Stimulated activated CD4-positive, alpha-beta T cell treated with anti-CD3 and anti-CD28 coated beads, Interleukin-15, amount 100 ng/mL, for 48 hours (primary cell): ENCODE measurements at places on chromosomes 2 and 18.

- no peak for DNase-seq
Measured at GRCh38 chr18:78587096-78587495, 392.5 kb upstream of the SALL3 start.

DNA sequence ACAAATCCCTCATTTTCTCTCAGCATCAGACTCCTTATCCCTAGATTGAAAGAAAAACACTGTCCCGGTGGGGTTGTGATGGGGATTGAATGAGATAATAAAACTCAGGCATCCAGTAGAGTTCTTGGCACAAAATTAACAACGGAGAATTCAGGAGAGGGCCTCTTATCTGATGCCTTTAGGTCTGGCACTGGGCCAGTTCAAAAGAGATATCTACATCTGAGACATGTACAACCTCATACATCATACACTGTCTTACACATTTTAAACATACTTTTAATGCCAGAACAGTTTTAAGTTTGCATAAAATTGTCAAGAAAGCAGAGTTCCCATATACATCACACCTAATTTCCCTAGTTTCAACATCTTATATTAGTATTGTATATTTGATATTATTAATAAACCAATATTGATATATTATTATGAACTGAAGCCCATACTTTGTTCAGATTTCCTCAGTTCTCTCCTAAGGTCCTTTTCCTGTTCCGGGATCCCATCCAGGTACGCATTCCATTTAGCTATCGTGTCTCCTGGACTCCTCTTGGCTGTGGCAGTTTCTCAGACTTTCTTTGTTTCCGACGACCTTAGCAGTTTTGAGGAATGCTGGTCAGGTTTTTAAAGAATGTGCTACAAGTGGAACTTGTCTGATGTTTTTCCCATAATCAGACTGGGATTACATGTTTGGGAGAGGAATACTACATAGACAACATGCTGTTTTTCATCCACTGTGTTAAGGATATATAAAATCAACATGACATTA lies 27.8 kb downstream of the NXPH2 start:
- DNase-seq, result no peak

GRCh38 chr2:60872510-60872928 lies 8.9 kb upstream of the REL start:
- no peak for DNase-seq

DNA sequence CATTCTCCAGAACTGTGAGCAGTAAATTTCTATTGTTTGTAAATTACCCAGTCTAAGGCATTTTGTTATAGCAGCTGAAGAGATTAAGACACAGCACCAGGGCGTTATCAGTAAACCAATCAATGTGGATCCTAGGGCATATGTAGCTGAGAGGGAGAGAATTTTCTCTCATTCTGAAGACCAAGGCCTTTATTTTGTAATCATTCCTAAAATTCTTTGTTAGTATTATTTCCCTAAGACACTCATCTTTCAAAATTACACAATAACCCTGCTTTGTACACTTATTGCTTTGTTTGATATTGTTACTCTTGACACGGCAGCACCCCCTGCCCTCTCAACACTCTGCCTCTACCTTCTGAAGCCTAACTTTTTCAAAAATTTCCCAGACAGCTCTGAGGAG lies 419.1 kb downstream of the SLC4A3 start:
- DNase-seq, result no peak

GRCh38 chr2:69436596-69436937 lies 668 bp downstream of the NFU1 start:
- no peak for DNase-seq

DNA sequence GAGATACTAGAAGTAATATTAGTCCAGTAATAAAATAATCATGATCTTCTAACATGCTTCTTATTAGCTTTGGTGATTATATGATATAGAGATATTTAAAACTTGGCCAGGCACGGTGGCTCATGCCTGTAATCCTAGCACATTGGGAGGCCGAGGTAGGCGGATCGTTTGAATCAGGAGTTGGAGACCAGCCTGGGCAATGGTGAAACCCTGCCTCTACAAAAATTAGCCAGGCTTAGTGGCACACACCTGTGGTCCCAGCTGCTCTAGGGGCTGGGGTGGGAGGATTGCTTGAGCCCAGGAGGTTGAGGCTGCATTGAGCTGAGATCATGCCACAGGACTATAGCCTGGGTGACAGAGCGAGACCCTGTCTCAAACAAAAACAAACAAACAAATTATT lies 87.0 kb downstream of the WDR7 start:
- no peak for DNase-seq
